ENCODE measurements at places on chromosomes 3 and 15.

DNA sequence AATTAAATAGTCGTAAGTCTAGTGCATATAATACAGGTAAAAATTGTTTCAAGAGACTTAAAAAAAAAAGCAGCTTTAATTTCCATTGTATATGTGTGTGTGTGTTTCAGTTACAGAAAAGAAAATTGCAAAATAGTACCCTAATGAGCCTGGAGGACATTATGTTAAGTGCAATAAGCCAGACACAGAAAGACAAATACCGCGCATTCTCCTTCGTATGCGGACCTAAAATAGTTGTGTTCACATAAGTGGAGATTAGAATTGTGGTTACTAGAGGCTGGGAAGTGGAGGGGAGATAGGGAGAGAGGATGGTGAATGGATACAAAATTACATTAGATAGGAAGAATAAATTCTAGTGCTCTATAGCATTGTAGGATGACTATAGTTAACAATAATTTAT lies 3.6 kb downstream of the MESD start:
- no peak for DNase-seq

- no peak for DNase-seq
These were observed 42.6 kb upstream of the BNC1 start for GRCh38 chr15:83327041-83327440.

GRCh38 chr3:167929968-167930367 lies 165.8 kb downstream of the GOLIM4 start:
- DNase-seq, result peak; percentile 8

DNA sequence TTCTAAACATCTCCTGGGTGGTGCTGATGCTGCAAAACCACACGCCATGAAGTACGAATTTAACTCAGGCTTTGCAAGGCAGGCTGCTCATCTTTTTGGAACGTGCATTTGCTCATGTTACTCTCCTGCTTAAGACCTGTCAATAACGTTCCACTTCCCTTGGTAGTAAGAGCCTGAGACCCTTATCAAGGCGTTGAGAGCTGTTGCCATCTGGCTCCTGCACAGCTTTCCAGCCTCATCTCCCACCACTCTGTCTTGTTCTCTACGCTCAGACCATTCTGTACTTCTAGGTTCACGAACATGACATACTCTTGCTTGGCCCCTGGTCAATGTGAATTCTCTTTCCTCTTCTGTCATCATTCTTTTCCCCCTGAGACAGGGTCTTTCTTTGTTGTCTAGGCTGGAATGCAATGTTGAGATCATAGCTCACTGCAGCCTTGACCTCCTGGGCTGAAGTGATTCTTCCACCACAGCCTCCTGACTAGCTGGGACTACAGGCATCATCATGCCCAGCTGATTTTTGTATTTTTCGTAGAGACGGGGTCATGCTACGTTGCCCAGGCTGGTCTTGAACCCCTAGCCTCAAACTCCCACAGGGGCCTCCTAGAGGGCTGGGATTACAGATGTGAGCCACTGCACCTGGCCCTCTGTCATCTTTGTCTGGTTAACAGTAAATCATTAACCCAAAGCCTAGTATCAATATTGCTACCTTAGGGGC lies 202.8 kb downstream of the CADPS start:
- DNase-seq, result no peak

DNA sequence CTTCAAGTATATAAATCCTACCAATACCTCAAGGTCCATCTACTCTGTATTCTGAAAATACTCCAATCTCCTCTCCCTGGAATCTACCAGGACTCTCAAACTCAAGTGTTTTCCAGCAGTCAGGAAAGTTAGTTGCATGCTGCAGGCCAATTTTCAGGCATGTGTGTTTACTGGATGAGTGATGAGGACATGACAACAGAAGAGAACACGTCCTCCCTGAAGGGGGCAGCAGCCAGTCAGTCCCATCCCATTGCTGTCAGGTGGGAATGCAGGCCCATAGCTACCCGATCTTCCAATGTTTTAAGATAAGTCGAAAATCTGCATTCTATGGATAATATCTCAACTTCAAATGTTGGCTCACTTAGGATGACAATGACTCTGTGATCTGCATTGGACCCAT lies 496.2 kb downstream of the FHIT start:
- DNase-seq, result peak; percentile 1

- no peak for DNase-seq
These were observed 714 bp downstream of the ECT2 start for GRCh38 chr3:172751175-172751704.

DNA sequence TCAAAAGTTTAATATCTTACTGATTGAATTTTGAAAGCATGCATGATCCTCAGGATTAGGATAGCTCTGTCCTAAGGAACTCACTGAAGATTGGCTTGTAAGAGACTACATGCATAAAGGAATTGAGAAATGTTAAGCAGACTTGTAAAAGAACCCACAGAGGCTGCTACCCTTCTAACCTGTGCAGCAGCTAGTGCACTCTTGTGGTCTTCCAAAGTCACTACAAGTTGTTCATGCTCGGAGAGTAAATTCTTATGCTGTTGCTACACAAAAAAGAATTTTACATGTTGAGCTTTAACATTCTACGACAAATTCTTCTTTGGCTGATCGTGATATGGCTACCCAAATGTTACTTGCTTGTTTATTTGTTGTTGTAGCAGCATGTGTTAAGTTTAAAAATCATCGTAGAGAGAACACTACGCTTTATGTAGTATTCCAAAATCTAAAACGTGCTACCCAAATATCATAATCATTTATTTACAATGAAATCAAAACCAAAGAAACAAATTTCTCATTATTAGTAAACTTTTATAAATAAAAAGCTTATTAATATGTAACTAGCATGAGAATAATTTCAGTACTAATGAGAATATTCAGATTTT lies 55.0 kb downstream of the GOLIM4 start:
- DNase-seq, result peak; percentile 60

DNA sequence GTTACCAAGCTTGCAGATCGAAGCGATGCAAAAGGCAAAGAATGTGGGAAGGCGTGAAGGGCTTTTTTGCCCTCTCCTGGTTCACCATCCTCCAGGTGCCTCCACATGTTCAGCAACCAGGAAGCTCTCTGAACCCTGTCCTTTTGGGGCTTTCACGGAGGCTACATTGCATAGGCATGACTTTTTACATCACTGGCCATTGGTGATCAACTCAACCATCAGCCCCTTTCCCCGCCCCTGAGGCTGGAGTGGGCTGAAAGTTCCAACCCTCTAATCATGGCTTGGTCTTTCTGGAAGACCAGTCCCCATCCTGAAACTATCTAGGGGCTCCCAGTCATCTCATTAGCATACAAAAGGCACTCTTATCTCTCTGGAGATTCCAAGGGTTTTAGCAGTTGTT lies 52.6 kb downstream of the UACA start:
- DNase-seq, result no peak

DNA sequence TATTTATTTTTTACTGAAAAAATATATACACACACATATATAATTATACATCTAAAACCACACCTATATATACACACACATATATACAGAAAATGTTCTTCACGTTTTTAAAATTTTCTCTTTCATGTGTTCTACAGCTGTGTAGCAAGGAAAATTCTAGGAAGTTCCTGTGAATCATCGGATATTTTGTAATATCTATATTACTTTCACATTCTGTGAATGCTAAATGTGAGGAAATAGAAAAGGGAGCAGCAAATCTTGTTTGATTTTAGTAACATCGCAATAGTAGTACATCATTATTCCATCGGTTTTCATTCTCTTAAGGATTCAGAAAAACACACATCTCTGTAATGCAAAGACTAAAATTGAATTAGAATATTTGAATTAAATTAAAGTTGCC lies 836.8 kb upstream of the NECTIN3 start:
- no peak for DNase-seq

GRCh38 chr3:98846101-98846500 lies 55.4 kb downstream of the DCBLD2 start:
- no peak for DNase-seq

DNA sequence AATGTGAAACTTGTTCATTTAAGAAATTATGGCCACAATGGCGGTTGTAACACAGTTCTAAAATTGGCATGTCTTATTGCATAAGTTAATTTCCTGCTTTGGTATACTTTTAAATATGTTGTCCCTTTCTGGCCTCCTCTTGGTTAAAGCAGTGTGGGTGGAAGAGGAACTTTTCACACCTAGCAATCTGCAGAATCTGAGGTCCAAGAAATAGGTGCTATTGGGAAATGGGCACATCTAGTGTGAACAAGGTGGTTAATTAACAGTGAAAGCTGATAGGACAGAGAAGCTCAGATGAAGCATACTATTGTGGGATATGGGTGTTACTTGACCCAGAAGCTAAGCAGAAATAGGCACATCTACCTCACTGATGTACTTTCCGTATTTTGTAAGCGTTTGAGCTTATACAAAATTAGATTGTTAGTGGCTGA lies 10.6 kb downstream of the CMC1 start:
- DNase-seq, result no peak

DNA sequence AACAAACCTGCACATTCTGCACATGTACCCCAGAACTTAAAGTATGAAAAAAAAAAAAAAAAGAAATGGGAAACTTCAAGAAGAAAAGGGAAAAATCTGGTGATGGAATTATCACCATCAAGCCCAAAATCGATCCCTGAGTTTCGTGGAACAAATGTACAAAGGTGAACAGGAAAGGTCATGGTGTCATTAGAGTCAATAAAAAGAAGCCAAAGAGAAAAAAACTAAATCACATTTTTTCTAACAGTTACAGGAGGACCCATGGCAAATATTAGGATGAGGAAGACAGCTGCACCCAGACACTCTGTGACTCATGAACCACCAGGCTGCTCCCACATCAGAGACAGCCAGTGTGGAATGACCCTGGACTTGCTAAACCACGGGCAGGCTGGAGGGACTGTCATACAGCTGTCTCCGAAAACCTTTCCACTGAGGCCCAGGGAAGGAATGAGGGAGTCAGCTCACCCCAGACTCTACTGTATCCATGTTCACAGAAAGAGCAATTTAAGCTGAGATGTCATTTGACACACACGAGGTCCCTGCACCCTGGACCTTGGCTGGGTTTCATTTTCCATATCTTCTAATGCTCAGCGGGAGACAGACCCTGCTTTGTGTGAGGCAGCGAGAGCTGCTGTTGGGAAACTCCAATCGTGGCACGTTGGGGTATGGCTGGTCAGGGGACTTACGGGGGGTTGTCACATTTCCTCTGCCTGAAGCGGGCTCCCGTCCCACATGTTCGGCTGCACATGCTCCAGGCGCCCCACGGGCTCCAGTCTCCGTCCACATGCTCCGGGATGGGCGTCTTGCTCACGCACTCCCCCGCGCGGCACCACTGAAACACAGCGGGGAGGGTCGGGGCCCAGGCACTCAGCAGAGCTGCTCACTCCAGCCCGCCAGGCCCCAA lies 210.2 kb downstream of the ADAMTS17 start:
- no peak for DNase-seq

- no peak for DNase-seq
These were observed 124.6 kb downstream of the CD47 start for GRCh38 chr3:107966276-107966675.

GRCh38 chr3:16890597-16891333 lies 6.0 kb downstream of the PLCL2 start:
- no peak for DNase-seq

GRCh38 chr3:45693941-45694521 lies 4.8 kb downstream of the SACM1L start:
- DNase-seq, result no peak

- no peak for DNase-seq
These were observed 9.8 kb downstream of the TM2D3 start for GRCh38 chr15:101642361-101642760.

GRCh38 chr3:190130696-190131095 lies 10.0 kb upstream of the P3H2 start:
- DNase-seq, result no peak

GRCh38 chr3:66449411-66449974 lies 51.3 kb downstream of the LRIG1 start:
- DNase-seq, result peak; percentile 64

GRCh38 chr15:53320816-53321215 lies 438.6 kb downstream of the WDR72 start:
- DNase-seq, result no peak

DNA sequence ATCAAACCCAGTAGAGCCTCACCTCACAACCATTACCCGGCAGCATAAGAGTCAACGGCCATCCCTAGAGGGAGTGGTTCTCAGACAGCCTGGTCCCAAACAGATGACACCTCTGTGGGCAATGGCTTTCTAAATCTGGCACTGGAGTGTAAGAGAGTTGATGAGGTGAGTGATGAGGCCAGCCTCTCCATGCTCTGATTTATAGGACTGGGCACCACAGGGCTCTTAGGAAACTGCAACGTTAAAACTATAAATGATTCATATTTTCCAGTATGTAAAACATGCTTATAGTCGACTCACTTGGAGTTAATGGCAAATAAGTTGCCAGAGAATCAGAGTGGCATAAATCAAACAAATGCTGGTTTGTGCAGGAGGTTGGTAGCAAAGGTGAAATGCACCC lies 187.7 kb downstream of the GREM1 start:
- no peak for DNase-seq

- DNase-seq, result no peak
These were observed 1.7 kb upstream of the RARB start for GRCh38 chr3:25426408-25426807.

DNA sequence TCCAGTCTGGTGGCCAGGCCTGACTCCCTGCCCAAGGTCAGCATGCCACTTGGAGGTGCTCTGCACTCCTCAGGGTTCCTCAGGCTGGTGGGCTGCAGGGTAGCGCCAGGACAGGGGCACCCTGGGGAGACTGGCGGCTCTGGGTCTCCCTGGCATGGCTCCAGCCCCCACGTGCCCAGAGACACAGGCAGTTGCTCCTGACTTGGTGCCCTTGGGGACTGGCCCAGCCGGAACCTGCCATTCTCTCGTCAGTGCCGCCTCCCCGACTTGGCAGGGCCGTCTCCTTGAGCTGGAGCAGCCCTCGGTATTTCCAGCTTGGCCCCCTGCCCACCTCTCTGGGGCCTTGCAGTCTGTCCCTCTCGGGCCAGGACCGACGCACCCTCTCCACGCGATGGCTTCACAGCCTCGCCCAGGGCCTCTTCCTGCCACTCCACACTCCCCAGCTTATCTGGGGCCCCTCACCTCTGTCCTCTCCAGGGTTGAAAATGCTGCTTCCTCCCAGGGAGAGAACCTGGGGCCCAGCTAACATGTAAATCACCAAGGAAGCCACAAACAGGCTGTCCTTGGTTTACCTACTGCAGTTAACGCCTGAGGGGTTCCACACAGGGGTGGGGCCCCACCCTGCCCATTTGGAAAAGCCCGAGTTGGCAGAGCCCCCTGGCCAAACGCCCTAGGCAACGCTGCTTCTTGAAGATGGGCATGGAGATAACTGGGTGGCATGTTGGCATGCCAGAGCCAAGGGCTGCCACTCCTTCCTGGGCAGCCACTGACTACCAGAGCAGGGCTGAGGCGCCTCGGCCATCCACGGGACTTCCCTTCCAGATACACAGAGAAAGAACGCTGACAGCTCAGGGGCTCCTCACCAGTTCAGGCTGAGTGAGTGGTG lies 61.4 kb downstream of the SMAD6 start:
- peak; percentile 2 for DNase-seq

- DNase-seq, result no peak
These were observed 15.9 kb upstream of the TMEM42 start for GRCh38 chr3:44845528-44846520.
